ENCODE measurements at places on chromosomes 3 and 15. TPM values are rescaled to one million over a fixed set of nuclear protein-coding genes. Genes with fewer than 3 reads are reported as not detected.

The RBMS3 gene
- 0.37 TPM for total RNA-seq

The BSN gene
- 0.29 TPM for total RNA-seq

The ANKUB1 gene
- not detected for total RNA-seq

The CFAP100 gene
- total RNA-seq: not detected

The ANKDD1A gene
- 3.0 TPM for total RNA-seq

The CRABP1 gene
- total RNA-seq: not detected

The MAP1A gene
- 16.0 TPM for total RNA-seq

The CADM2 gene
- 0.42 TPM for total RNA-seq

The DMXL2 gene
- 5.5 TPM for total RNA-seq

The GBE1 gene
- total RNA-seq: 8.0 TPM

The B3GALNT1 gene
- not detected for total RNA-seq

The ATP10A gene
- 28.6 TPM for total RNA-seq

The TRIM59 gene
- total RNA-seq: 15.2 TPM

The GOLGA8S gene
- 0.07 TPM for total RNA-seq

- no peaks in the 10 kb centered on the region for H3K4me1 ChIP-seq
- no peak for DNase-seq
- peaks cover 8% of the 10 kb centered on the region for H3K27me3 ChIP-seq
- no peaks in the 10 kb centered on the region for H3K36me3 ChIP-seq
- H3K27ac ChIP-seq: no peak overlapping the region
- H3K4me3 ChIP-seq: no peak overlapping the region
Measured at GRCh38 chr3:61353382-61353781, 102.1 kb upstream of the FHIT start.

DNA sequence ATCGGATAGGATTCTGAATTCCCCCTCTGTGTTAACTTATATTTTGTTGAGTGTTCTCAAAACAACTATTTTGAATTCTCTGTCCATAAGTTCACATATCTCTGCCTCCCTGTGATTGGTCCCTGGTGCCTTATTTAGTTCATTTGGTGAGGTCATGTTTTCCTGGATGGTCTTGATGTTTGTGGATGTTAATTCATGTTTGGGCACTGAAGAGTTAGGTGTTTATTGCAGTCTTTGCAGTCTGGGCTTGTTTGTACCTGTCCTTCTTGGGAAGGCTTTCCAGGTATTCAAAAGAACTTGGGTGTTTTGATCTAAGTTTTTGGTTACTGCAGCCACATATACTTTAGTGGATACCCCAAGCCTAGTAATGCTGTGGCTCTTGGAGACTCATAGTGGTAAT is 23.3 kb downstream of the PLSCR2 start:
- no peaks in the 10 kb centered on the region for H3K27me3 ChIP-seq
- no peaks in the 10 kb centered on the region for H3K4me1 ChIP-seq
- H3K4me3 ChIP-seq: no peak overlapping the region
- no peak for DNase-seq
- H3K27ac ChIP-seq: no peak overlapping the region

- H3K4me1 ChIP-seq: peaks cover 15% of the 10 kb centered on the region
- H3K4me3 ChIP-seq: peak overlapping the region; percentile 86
- DNase-seq: peak; percentile 24
- H3K27ac ChIP-seq: peak overlapping the region; percentile 19
- no peaks in the 10 kb centered on the region for H3K36me3 ChIP-seq
Measured at GRCh38 chr3:48655606-48656005, 7.1 kb downstream of the CELSR3 start.

GRCh38 chr3:140768941-140769340 is 91.1 kb downstream of the TRIM42 start:
- H3K4me3 ChIP-seq: no peak overlapping the region
- H3K36me3 ChIP-seq: no peaks in the 10 kb centered on the region
- no peaks in the 10 kb centered on the region for H3K4me1 ChIP-seq

- no peak overlapping the region for H3K4me3 ChIP-seq
- DNase-seq: no peak
- no peaks in the 10 kb centered on the region for H3K4me1 ChIP-seq
- no peak overlapping the region for H3K27ac ChIP-seq
- no peaks in the 10 kb centered on the region for H3K36me3 ChIP-seq
Measured at GRCh38 chr15:34154725-34155204, 52.9 kb downstream of the PGBD4 start.

GRCh38 chr3:42266085-42266484 is at the start of gene CCK:
TSS of gene CCK (minus strand) at chr3:42266185. CDS start at chr3:42263630, 2,555 bp downstream.
- no peak for DNase-seq
- H3K4me1 ChIP-seq: peaks cover 6% of the 10 kb centered on the region
- peaks cover 76% of the 10 kb centered on the region for H3K27me3 ChIP-seq
- peaks cover 6% of the 10 kb centered on the region for H3K36me3 ChIP-seq
- no peak within 1 kb of the TSS for H3K27ac ChIP-seq
- H3K4me3 ChIP-seq: no peak within 1 kb of the TSS

- no peak overlapping the region for H3K4me3 ChIP-seq
- H3K27me3 ChIP-seq: no peaks in the 10 kb centered on the region
- H3K36me3 ChIP-seq: peaks cover 6% of the 10 kb centered on the region
- H3K4me1 ChIP-seq: peaks cover 38% of the 10 kb centered on the region
Measured at GRCh38 chr3:4523710-4524698, 30.9 kb downstream of the ITPR1 start.

DNA sequence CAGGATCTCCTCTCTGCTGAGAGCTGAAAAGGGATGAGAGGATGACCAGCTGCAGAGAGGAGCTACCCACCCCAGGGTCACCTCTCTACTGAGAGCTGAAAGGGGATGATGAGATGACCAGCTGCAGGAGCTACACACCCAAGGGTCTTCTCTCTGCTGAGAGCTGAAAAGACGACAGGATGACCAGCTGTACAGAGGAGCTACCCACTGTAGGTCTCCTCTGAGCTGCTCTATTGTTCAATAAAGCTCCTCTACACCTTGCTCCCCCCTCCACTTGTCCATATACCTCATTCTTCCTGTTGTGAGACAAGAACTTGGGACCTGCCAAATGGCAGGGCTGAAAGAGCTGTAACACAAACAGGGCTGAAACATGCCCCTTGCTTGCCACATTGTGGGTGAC is 149.9 kb downstream of the FMN1 start:
- H3K36me3 ChIP-seq: no peaks in the 10 kb centered on the region
- no peak for DNase-seq
- peaks cover 10% of the 10 kb centered on the region for H3K4me1 ChIP-seq

DNA sequence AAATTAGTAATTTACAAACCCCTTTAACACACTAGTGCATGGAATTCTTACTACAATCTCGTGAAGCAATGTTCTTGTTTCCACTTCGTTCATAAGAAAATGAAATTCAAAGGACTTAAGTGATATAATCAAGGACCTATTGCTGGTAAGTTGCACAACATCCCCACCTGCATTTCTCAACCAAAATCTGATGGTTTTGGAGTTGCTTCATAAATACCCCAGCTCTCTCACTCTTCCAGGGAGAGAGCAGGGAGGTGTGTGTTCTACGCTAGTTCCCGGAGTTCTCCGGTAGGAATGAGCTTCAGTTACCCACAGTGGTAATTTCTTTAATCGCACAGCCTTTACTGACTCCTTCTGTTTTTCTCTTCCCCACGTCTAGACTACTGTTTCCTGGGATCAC is 81.8 kb downstream of the LRRN1 start:
- no peak for DNase-seq
- H3K4me1 ChIP-seq: no peaks in the 10 kb centered on the region
- H3K27me3 ChIP-seq: no peaks in the 10 kb centered on the region
- no peaks in the 10 kb centered on the region for H3K36me3 ChIP-seq
- no peak overlapping the region for H3K4me3 ChIP-seq

DNA sequence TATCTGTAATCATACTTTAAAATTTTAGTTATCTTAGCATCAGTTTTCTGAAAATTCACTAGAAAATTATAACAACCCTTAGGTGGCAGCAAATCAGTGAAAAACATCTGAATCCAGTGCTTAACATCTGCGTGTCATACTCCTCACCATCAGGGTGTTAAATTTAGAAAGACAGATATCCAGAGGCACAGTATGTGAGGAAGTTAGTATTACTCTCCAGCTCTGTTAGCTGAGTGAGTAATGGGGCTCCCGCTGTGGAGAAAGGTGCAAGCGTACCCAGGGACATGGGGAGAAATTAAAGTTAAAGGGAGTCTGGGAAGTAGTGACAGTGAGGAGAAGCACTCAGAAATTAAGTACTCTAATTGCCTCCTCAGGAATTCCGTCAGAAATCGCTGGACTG is 50.9 kb downstream of the CEP63 start:
- H3K27ac ChIP-seq: no peak overlapping the region
- DNase-seq: no peak
- H3K36me3 ChIP-seq: peaks cover 9% of the 10 kb centered on the region
- no peak overlapping the region for H3K4me3 ChIP-seq
- H3K4me1 ChIP-seq: no peaks in the 10 kb centered on the region

GRCh38 chr3:19272296-19272695 is 124.0 kb downstream of the KCNH8 start:
- no peaks in the 10 kb centered on the region for H3K27me3 ChIP-seq
- no peak overlapping the region for H3K27ac ChIP-seq
- no peaks in the 10 kb centered on the region for H3K36me3 ChIP-seq
- H3K4me3 ChIP-seq: no peak overlapping the region
- no peak for DNase-seq

GRCh38 chr15:62124973-62125303 is 40.1 kb downstream of the C2CD4B start:
- H3K27ac ChIP-seq: peak overlapping the region; percentile 93
- H3K4me1 ChIP-seq: peaks cover 61% of the 10 kb centered on the region
- no peaks in the 10 kb centered on the region for H3K36me3 ChIP-seq
- DNase-seq: no peak

GRCh38 chr15:66630801-66631351 is 65.1 kb upstream of the LCTL start:
- peaks cover 25% of the 10 kb centered on the region for H3K27me3 ChIP-seq
- H3K4me3 ChIP-seq: no peak overlapping the region
- H3K36me3 ChIP-seq: no peaks in the 10 kb centered on the region
- no peak overlapping the region for H3K27ac ChIP-seq
- DNase-seq: no peak

DNA sequence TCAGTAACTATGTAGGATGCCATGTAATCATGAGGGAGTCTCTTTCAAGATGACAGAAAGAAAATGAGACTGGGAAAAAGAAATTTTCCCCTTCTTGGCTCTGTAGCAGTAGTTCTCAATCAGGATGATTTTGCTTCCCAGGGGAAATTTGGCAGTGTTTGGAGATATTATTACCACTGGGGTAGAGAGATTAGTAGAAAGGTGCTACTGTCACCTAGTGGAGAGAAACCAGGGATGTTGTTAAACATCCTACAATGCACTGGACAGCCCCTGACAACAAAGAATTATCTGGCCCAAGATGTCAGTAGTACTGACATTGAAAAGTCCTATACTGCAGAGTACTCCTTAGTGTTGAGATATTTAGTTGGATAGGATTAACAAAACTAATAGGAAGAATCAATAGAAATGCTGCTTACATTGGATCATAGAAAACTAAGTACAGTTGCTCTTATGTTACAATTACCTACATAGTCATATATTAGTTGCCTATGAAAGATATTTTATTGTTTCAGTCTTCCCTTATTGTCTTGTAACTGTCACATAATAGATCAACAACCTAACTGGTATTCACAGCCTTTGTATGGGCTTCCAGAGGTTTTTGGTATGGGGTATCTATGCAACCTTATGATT is 433.3 kb downstream of the RAP2B start:
- no peak overlapping the region for H3K4me3 ChIP-seq
- no peak overlapping the region for H3K27ac ChIP-seq
- no peaks in the 10 kb centered on the region for H3K36me3 ChIP-seq

Data from T-helper 17 cell (primary cell).